Epithelial cell of proximal tubule (primary cell): ENCODE measurements at places on chromosomes 3 and 15.

- no peak for DNase-seq
These were observed 11.9 kb downstream of the STT3B start for GRCh38 chr3:31544634-31545033.

GRCh38 chr15:53709821-53710220 lies 49.6 kb downstream of the WDR72 start:
- no peak for DNase-seq

DNA sequence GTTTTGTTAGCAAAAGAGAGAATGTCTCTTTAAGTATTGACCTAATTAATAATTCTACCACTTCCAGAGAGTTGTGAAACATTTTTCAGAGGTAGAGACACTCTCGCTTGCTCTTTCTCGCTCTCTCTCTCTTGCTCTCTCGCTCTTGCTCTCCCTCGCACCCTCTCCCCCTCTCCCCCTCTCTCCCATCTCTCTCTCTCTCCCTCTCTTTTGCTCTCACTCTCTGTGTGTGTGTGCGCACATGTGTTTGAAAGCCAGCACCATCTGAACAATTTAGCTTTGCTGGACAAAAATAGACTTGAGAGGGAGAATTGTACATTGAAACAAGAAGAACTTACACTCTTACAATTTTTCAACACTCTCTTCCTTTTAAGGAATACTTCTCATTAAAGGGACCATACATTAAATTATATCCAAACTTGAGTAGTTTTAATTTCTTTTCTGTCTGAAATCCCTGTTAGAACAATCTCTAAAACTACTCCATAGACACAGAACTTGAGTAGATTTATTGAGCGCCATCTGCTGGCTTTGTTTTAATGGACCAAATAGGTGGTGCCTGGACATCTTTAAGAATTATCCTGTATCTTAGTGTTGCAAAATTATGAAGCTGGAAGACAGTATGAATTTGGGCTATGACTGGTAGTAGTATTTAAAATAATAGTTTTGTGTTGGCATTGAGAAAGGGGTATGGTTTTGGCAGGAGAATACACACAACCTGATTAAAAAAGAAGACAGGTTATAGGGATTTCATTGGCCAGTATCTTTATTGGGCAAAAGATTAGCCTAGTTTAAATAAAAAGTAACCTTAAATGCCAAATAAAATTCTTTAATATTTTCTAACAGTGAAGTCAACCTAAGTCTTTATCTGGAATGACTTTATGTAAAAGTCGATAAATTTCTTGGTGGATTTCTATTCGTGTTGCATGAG lies 124.6 kb downstream of the AKAP13 start:
- no peak for DNase-seq

- DNase-seq, result no peak
These were observed 1075.1 kb downstream of the AGBL1 start for GRCh38 chr15:87154761-87155160.

GRCh38 chr15:52348056-52348745 lies 52.6 kb upstream of the MYO5C start:
- DNase-seq, result no peak

DNA sequence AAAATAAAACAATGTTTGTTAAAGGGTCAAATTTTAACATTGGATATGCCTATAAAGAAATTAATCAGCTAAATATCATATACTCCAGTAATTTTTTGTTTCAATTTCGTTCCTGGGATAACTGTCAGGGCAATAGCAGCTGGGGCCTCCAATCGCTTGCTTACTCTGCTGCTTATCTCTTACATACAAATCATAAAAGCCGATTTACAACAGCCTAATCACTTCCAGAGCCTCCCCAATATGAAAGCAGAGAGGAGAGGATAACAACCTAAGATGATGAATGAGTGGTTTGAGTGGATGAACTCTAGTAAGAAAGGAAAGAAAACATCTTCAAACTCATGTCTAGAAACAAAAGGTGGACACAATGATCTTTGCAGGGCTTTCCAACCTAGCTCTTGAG lies 80.7 kb upstream of the PSMD6 start:
- no peak for DNase-seq

DNA sequence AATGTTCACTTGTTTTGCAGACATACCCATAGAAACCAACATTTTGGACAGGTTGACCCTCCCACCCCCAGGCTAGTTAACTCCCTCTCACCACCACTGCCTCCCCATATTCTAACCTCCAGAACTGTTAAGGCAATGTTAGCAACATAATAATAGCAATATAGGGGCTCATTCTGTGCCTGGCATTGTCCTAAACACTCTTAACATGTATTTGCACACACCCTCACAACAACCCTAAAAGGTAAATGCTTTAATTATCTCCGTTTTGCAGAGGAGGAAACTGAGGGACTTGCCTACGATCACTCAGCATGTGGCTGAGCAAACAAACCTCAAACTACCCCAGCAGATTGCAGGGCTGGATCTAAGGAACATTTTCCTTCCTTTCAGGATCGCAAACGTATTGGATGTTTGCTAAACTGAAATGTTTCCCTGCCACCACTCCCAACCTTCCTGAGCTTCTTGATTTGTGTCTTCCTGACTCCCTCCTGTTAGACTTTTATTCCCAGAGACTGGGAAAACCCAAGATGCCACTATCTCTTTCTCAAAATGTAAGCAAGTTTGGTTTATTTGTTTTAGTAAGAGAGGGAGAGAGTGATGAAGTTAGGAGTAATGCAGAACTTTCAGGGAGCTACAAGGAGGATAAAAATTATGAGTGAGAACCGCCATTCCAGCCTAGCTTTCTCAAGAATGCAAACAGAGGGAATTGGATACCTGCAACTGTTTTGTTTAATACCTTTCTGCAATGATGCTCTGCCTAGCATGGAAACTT lies 1.3 kb downstream of the SCG5 start:
- no peak for DNase-seq
